ENCODE measurements at places on chromosomes 7 and 10.

GRCh38 chr7:42233171-42233570 lies 3.8 kb downstream of the GLI3 start:
- DNase-seq = no peak

DNA sequence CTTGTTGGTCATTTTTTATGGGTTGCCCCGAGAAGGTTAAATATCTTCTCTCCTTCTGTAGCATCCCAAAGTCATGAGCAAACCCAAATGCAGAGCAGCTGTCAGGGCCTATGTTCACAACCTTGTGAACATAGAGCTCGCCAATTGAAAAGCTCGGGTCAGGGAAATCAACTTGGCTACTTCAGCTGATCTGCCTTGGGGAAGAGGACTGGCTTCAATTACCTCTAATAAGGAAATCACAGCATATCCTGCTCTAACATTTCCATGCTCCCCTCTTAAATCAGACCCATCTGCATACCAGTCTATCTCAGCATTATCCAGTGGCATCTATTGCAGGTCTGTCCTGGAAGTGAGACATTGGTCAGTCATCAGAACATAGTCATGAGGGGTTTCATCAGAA lies 105.6 kb downstream of the ANKRD26 start:
- DNase-seq = no peak

DNA sequence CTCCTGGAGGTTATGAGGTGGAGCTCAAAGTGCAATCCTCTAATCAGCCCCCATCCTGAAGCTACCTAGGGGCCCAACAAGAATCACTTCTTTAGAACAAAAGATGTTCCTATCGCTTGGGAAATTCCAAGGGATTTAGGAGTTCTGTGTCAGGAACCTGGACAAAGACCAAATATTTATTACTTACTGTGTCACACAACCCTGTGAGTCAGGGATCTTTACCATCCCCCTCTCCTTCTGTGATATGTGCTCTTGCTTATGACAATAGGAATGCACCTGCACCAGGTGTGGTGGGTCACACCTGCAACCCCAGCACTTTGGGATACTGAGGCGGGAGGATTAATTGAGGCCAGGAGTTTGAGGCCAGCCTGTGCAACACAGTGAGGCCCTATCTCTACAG lies 485.8 kb downstream of the PLXDC2 start:
- DNase-seq = no peak

DNA sequence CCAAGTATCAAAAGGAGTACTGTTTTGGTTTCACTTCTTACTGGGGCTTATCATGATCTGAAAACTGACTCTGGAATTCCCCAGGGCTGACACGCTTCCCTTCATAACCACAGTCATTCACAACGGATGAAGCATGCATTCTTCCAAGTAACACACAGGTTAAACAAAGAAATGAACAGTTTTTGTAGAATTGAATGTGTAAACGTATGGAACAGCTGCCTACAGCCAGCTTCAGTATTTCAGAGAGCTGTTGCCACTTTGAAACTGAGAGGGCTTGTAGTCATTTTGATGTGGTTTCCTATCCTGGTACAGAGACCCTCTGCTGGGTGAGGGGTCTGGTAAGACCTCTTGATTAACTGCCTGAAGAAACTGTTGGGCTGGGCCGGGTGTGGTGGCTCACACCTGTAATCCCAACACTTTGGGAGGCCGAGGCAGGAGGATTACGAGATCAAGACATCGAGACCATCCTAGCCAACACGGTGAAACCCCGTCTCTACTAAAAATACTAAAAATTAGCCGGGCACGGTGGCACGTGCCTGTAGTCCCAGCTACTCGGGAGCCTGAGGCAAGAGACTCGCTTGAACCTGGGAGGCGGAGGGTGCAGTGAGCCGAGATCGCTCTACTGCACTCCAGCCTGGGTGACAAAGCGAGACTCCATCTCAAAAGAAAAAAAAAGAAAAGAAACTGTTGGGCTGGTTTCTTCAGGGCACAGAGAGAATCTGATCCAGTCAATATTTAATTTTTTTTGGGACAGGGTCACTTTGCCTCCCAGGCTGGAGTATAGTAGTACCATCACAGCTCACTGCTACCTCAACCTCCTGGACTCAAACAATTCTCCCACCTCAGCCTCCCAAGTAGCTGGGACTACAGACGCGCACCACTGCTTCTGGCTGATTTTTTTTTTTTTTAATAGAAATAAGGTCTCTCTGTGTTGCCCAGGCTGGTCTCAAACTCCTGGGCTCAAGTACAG lies 4.7 kb downstream of the NFE2L3 start:
- peak; percentile 98 for DNase-seq

GRCh38 chr7:42596737-42597136 lies 315.1 kb downstream of the C7orf25 start:
- DNase-seq = no peak

GRCh38 chr10:26881600-26882331 lies 21.0 kb upstream of the ABI1 start:
- DNase-seq = peak; percentile 67

- DNase-seq = no peak
Observed at GRCh38 chr10:75040576-75040975, 70.9 kb upstream of the SAMD8 start.

GRCh38 chr10:117461766-117462423 lies 80.7 kb upstream of the EMX2 start:
- peak; percentile 86 for DNase-seq

DNA sequence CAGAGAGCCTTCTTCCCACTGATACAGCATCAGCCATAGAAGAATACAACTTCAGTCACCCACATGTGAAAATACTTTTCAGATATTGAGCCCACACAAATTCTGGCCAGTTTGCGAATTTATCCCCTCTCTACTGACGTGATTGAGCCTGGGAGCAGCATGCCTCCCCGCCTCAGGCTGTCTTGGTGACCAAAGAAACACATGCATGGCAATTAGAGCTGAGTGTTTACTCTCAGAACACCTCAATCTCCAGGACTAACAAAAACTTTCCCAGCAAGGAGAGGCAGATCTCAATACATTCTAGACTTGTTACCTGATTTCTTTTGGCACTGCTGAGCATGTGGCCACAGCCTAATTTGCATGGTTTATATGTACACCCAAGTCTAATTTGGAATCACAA lies 122.5 kb downstream of the TMEM26 start:
- DNase-seq = no peak

GRCh38 chr10:35574924-35575352 lies 30.2 kb upstream of the GJD4 start:
- DNase-seq = no peak

DNA sequence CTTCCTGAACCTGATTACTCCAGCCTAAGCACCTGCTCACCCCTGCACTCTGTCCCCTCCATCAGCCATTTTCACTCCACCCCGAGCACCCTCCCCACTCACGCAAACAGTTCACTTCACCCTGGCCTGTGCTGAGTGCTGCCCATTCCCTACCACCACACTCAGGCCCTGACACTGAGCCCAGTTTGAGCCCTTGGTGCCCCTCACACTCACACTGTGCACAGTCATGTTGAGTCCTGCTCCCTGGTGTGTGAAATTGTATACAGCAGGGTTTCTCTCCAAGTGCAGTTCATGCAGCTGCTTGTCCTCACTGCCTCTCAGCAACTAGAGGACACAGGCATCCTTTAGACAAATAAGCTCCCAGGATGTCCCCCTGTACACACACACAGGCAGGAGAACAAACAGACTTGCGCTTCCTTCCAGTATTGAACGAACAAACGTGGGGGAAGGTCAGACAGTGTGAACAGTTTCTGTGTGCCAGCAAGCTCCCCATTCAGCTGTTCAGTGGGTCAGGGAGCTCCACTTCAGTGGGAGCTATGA lies 6.8 kb downstream of the MYO1G start:
- no peak for DNase-seq

GRCh38 chr7:143172354-143172753 lies 10.9 kb upstream of the TAS2R39 start:
- DNase-seq = peak; percentile 21

GRCh38 chr10:71223347-71224058 lies 11.1 kb downstream of the UNC5B start:
- no peak for DNase-seq

DNA sequence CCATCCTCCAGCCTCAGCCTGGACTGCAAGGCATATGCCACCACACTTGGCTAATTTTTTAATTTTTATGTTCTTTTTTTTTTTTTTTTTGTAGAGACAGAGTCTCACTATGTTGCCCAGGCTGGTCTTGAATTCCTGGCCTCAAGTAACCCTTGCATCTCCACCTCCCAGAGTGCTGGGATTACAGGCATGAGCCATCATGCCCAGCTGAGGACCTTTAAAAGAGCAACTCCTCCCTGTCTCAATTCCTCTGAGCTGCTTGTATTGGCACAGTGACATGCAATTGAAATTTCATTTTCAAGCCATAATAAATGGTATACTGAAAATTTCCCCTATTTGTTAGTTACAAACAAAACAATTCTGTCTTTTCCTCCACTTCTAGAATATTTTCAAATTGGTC lies 19.5 kb downstream of the DNAJB9 start:
- no peak for DNase-seq

DNA sequence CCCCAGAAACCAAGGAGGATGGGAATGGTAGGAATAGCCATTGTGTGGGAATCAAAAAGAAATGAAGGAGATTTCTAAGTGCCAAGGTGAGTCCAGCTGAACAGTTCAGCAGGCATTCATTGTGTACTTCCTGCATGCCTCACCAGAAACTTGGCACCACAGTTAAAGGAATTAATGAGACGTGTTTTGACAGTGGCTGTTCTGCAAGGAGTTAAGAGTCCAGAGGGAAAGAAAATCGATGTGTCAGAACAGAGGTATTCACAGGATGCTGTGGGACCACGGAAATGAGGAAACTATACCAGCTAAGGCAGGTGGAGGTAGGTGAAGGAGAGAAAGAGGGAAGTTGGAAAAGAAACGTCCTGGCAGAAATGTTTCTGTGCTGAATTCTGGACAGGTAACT lies 78.1 kb downstream of the PRKCQ start:
- DNase-seq = no peak

DNA sequence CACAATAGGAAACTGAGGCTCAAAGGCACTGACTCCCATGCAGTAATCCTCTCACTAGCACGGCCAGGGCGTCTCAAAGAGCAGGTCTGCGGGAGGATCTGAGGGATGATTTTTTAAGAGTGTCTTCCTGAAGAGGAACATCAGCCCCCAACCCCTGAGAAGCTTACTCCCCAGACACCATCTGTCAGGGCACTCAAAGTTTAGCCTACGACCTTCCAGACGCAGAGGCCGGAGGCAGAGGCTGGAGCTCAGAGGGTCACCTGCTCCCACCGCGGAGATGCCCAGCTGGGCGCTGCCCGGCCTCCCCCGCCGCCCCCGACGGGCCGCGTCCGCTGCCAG lies 1.7 kb downstream of the ZNF777 start:
- no peak for DNase-seq

DNA sequence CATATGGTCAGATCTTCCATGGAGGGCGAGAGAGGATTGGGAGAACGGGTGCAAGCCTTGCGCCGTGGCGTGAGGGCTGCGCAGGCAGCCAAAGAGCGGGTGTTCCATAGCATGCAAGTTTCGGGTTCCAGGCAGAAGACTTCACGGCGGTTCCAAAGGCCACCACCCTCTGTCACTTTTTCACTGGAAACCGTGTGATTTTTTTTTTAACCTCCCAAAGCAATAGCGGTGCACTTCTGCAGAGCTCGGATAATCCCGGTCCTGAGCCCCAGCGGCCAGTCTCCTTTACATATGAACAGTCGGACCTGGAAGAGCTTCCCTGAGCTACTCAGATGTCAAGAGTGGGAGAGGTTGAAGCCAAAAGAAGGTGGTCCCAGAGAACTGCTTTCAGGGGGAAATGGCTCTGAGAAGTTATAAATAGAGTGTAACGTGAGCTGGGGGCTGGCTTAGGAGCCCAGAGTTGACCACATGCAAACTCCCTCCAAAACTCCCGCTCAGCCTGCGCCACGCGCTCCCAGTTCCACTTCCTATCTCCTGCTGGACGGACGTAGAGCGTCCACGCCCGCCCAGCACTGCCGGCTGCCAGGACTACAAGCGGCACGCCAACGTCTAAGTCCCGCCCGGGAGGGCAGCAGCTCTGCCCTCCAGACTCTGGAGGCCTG lies at the start of gene MEOX2:
Gene MEOX2 (minus strand): TSS at position 389 of the 662 bp plus-strand sequence. CDS start 281 bp downstream, at position 108.
- DNase-seq = no peak

- DNase-seq = no peak
Observed at GRCh38 chr10:70293169-70293843, 9.5 kb upstream of the NPFFR1 start.

DNA sequence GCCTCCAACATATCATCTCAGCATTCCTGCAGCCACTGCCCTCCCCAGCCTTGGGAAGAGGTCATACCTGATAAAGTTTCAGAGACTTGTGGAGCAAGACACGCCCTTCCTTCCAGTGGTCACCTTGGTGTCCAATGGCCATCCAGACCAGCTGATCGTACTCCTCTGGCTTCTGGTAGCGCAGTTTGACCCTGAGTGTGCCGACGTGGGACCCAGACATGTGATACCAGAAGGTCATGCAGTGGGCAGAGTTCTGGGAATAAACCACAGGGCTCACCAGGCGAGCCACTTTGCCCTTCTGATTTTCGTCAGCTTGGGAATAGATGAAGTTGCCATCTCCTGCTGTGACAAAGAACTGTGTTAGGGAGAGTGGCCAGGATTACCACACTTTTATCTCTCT lies 148.3 kb downstream of the NRP1 start:
- DNase-seq = no peak

DNA sequence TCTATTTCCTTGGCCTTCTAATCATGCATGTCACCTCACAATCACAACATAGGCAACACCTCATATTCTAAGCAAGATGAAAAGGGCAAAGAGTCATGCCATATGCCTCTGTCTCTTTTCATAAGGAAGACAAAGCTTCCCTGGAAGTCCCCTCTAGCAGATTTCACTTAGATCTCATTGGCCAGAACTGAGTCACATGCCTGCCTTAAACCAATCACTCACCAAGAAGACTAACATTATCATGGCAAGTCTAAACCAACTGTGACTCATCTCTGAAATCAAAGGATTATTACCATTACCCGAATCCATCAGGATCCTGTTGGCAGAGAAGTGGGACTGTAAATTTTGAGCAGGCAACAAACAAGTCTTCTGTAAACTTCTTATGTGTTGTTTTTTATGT lies 27.8 kb downstream of the CAV1 start:
- peak; percentile 46 for DNase-seq

DNA sequence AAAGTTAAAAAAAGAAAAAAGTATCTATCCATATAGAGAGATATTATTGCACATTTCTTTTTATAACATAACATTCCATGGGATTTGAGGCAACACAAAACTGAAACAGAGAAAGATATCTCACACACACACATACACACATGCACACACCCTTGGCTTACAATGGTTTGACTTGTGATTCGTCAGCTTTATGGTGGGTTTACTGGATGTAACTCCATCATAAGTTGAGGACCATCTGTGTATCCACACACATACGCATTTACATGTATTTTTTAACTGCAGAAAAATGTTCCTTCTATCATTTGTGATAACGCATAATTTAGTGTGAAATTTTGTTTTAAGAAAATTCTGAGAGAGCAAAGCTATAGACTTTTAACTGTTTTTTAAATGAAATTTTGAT lies 74.2 kb upstream of the CDCA7L start:
- no peak for DNase-seq

DNA sequence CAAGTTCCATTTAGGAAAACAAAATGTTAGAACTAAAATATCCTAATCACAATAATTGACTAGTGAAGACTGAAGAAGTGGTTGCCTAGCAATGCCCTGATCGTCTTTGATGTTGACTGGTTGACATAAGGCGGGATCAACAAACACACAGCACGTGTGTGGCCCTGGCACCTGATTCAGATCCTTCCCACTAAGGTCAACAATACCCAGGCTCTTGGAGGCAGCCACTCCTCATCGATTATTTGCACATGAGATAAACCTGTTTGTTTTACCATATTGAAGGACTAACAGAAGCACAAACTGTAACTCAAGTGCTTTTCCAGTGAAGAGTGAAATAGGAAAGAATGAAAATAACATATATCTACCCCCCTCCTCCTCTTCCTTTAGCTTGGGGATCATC lies 15.6 kb downstream of the FANK1 start:
- no peak for DNase-seq

- peak; percentile 11 for DNase-seq
Observed at GRCh38 chr7:143435266-143435665, 8.0 kb upstream of the TAS2R60 start.
